Fibroblast of lung (primary cell): ENCODE measurements at places on chromosomes 7 and 10.

GRCh38 chr7:136523571-136523970 is 344.9 kb upstream of the CHRM2 start:
- DNase-seq, result peak; percentile 85

DNA sequence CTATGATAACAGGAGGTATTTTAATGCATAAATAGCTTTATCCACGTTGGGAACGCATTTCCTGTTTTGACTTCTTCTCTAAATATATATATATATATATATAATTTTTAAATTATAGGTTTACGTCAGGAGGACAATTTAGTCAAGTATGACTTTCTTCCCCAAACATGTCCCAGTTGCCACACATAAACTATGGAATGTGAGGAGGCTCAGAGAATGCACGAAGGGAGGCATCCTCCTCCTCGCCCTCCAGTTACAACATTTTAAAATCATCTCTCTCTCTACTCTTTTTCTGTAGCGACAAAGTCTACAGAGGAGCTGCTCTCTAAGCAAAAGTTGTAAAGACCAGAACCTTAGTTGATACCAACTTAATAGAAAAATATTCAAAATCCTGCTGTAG is 106.9 kb upstream of the LYZL1 start:
- no peak for DNase-seq

DNA sequence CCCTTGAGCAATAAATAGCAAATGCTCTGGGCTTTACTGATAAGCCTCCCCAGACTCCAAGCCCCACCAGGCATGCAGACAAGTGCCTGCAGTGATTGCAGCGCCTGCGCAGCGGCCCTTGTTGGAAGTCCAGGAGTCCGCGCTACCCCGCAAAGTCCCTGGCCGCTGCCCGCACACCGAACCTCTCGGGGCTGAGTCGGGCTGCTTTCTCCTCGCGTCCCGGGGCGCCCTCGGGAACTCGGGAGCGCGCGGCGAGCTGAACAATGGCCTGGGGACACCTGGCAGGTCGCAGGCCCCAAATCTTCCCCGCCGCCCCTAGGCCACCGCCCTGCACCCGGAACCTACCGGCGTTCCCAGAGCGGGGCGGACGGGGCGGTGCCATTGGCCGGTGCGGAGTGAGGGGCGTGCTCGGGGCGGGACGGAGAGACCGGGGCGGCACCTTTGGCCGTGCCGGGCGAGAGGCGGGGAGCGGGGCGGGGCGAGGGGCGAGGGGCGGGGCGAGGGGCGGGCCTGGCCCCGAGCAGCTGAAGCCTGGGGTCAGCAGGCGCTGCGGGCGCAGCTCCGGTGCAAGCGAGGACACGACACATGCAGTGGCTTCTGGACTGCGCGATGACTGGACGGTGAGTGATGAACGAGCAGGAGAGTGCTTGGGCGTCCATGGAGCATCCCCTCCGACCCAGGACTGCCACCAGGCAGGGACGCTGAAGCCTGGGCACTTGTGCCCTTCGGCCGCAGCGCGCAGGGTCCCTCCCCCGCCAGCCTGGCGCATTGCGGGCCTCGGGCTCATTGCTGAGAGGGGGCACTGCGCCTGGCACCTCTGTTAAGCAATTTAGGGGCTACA is at the start of gene RASSF4:
Gene RASSF4 (plus strand): TSS at position 556 of the 841 bp plus-strand sequence. CDS start 10,401 bp downstream, outside the sequence.
- DNase-seq, result peak; percentile 71

GRCh38 chr10:103570844-103571655 is 77.5 kb downstream of the NEURL1 start:
- DNase-seq, result no peak

DNA sequence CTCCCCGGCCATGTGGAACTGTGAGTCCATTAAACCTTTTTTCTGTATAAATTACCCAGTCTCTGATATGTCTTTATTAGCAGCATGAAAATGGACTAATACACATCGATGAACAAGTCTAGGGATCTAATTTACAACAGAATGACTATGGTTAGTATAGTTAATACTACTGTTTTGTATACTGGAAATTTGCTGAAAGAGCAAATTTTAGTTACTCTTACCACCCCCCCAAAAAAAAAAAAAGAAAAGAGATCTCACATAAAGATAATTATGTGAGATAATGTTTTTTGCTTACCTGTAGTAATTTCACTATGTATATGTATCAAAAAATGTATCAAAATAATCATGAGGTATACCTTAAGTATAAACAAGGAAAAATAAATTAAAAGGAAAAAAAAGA is 199.5 kb upstream of the GRM3 start:
- no peak for DNase-seq

- DNase-seq, result no peak
Measured at GRCh38 chr10:113397047-113397446, 155.8 kb upstream of the HABP2 start.

DNA sequence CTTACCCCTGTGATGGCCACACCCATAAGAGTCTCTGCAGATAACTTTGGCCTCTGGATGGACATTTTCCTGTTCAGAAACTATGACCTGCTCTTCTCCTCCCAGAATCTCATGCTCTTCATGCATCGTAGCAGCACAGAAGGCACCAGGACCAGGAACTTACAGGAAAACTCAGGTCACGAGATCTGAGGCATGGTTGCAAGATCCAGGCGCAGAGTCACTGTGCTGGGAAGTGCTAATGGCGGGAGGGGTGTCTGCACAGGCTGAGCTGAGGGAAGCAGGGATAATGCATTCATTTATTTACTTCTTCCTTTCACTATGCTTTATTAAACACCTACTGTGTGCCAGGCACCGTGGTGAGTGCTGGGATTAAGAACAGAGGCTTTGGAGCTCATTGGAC is 48.2 kb upstream of the LOXL4 start:
- DNase-seq, result no peak

GRCh38 chr7:90846192-90846591 is 250.1 kb downstream of the CDK14 start:
- DNase-seq, result no peak

DNA sequence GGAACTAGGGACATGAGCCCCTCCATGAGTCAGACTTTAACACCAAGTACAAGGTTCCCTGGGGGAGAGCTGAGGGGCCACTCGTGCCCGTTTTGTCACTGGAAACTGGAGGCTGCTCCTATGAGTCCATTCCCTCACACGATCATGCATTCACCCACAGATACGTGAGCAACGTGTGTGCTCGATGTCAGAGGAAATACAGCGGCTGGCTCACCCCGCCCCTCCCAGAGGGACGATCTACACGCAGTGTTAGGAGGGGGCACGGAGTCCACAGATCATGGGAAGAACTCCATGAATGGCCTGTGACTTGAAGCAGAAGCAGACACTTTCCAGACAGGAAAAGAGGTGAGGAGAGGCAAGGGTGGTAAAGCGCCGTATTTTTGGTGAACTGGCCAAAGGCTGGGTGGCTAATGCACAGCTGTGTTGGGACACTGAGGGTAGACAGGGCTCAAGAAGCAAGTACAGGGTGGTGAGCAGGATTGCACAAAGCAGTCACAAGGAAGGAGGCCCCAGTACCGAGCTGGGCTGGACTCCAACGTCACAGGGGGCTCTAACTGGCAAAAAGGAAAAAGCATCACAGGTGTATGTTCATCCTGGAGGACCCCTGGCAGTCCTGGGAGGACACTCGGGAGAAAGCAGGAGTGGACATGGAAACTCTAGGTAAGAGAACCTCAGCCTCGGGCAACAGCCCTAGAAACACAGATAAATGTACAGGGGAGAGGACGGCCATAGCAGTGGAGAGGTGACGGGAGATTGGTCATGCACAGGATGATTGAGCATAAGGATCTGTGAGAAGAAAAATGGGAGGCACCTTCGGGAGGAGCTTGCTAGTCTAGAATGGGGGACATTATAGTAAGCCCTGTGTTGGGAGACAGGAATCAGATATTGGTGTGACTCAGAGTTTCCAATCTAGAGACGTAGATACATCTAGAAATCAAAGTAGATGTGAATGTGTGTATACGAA is 41.2 kb downstream of the TNS3 start:
- DNase-seq, result no peak

DNA sequence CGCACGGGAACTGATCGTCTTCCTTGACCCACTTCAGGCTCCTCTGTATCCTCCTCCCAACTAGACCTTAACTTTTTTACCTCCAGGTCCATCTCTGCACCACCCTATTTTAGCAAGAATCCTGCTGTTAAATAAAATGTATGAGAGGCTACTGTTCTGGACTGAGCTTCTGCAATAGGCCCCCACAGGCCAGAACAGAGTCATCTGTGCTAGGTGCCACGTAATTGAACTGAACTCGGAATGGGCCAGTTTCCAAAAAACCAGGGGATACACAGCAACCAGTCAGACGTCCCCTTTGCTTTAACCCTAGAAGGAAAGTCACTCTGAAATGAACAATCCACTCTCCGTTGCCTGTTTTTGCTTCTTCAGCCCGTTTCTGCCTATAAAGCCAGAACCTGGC is 71.3 kb downstream of the CHST15 start:
- DNase-seq, result peak; percentile 17

DNA sequence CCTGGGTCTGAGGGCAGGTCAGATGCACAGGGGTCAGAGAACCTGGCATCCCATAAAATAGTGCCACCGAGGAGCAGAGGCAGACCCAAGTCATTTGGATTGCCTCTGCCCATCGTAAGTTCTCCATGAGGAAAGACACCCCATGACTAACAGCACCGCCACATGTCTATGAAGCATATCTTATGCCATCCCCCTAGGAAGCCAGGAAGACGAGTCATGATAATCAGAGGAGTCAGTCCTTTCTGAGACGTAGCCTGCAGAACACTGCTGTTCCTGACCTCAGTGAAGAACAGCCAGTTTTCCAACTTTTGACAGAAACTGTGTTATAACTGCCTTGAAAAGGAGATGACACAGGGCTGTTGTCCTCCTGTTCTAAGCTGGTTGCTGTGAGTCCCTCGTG is 51.2 kb downstream of the INSYN2A start:
- DNase-seq, result peak; percentile 70

DNA sequence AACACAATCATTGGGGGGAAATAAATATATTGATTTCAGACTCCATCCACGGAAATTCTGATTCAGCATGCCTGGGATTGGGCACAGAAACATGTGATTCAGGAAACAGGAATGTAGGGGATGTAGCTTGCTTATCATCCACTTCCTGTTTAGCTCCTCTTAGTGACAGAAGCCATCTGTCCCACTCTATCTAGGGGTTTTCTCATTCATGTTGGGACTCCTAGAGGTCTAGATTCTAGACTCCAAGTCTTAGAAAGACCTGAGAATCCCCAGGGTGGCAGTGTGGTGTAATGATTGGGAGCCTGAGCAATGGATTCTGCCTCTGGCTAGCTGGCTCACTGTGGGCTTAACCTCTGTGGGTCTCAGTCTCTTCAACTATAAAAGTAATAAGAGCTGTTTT is 67.9 kb downstream of the CDK1 start:
- peak; percentile 62 for DNase-seq

GRCh38 chr10:13724484-13724883 is 137.7 kb downstream of the PRPF18 start:
- peak; percentile 44 for DNase-seq

GRCh38 chr7:74454925-74455288 is 1.2 kb downstream of the GTF2IRD1 start:
- no peak for DNase-seq

DNA sequence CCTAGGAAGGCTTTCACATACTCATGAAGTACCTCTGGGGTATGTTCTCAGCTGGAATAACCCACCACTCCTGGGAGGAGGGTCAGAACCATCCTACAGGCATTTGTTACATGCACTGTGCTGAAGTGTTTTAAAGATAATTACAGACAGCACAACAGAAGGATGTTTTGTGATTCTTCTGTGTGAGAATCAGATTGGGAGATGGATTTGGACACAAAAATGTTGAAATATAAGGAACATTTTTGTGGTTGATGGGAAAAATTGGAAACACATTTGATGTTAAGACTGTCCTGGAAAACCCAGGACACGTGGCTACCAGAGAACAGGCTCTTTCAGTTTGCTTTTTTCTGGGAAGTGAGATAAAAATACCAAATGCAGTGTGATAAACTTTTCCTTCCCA is 61.4 kb downstream of the BICC1 start:
- DNase-seq, result peak; percentile 40

DNA sequence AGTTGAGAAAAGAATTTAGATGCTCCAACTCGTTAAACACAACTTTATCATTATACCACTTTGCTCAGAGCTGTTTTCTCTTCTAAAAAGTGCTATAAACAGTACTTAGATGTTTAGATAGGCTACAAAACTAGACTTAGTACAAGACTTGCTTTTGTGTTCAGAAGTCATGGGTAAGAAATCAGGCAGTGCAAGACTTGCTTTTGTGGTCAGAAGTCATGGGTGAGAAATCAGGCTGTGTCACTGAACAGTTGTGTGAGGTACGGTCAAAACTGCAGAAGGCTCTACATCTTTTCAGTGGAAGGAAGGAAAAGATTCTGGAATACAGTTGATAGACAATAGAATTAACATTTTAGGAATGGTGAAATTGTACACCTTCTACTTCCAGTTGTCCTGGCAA is 239.7 kb downstream of the DNAJB9 start:
- DNase-seq, result no peak

DNA sequence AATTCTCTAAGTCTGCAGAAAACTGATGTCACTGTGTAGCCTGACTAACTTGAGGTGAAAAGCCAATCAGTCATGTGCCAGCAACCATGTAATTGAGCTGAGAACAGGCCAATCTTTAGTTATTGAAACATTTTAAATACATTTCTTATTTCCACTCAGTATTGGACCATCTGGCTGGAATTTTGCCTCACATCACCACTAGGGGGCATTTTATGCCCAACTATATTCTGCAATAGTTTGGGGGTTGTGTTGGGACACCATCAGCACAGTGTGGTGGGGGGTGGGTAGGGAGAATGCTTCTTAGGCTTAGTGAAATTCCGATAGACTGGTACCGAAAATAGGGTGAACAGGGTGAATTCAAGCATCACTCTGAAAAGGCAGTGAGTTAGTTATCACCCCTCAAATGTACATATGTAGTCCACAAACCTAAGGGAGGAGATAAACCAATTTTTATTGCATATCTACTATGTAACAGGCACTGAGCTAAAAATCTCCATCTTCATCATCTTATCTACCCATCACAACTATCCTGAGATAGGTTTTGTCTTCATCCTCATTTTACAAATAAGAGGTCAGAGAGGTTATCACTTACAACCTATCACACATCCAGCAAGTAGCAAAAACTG is 17.8 kb downstream of the NPSR1 start:
- peak; percentile 6 for DNase-seq

GRCh38 chr7:128938544-128939074 is 882 bp downstream of the IRF5 start:
- no peak for DNase-seq

GRCh38 chr10:72053690-72054089 is 34.7 kb downstream of the SPOCK2 start:
- no peak for DNase-seq

GRCh38 chr7:94748376-94748775 is 92.4 kb upstream of the SGCE start:
- no peak for DNase-seq
